Stimulated activated CD8-positive, alpha-beta memory T cell treated with anti-CD3 and anti-CD28 coated beads, Interleukin-15, amount 100 ng/mL, for 4 hours (primary cell): ENCODE measurements at places on chromosomes 12 and 14.

- DNase-seq: no peak
These were observed 48.3 kb upstream of the TMEM263 start for GRCh38 chr12:106907411-106907810.

DNA sequence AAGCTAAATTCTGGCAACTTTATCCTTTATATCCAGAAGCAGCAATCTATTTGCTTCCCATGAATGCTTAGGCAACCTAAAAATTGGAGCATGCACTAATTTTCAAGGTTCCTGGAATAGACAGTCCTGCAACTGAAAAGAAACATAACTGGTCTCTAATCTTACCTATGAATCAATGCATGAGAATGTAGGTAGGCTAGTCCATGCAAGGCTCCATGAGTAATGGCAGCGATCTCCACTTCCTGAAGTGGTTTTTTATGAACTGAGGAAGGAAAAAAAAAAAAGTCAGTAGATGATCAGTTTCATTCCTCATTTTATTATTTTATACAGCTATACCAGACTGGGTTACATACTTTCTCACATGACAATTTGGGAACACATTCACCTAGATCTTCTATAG, 102.0 kb downstream of the PEBP1 start:
- DNase-seq: no peak

DNA sequence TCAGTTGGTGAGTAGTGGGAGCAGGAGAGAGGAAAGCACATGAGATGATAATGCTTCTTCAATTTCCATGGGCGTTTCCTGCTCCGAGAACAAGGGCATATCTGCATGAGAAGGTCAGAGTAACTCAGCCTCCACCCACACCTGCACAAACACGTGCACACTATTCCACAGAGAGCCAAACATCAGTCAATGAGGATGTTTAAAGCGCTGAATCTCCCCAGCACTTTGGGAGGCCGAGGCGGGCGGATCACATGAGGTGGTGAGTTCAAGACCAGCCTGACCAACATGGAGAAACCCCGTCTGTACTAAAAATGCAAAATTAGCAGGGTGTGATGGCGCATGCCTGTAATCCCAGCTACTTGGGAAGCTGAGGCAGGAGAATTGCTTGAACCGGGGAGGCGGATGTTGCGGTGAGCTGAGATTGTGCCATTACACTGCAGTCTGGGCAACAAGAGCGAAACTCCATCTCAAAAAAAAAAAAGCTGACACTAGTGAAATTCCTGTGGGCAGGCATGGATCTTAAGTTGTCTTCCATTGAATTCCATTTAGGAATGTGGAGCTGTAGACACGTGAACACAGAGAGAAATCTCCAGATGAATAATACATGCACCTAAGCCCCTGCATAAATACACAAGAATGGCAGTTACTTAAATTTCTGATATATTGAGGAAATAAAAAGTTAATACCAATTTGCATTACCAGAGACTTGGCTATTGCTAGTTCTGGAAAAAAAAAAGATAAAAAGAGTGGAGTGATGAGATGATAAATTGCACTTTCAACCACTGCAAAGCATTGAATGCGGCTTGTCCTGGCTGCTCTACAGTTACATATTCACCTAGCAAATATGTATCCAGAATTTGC, 1097.4 kb upstream of the TMEM132C start:
- no peak for DNase-seq

- no peak for DNase-seq
These were observed 837 bp downstream of the COL2A1 start for GRCh38 chr12:48003226-48004052.
